T-helper 9 cell (primary cell): ENCODE measurements at places on chromosomes 5 and 9.

DNA sequence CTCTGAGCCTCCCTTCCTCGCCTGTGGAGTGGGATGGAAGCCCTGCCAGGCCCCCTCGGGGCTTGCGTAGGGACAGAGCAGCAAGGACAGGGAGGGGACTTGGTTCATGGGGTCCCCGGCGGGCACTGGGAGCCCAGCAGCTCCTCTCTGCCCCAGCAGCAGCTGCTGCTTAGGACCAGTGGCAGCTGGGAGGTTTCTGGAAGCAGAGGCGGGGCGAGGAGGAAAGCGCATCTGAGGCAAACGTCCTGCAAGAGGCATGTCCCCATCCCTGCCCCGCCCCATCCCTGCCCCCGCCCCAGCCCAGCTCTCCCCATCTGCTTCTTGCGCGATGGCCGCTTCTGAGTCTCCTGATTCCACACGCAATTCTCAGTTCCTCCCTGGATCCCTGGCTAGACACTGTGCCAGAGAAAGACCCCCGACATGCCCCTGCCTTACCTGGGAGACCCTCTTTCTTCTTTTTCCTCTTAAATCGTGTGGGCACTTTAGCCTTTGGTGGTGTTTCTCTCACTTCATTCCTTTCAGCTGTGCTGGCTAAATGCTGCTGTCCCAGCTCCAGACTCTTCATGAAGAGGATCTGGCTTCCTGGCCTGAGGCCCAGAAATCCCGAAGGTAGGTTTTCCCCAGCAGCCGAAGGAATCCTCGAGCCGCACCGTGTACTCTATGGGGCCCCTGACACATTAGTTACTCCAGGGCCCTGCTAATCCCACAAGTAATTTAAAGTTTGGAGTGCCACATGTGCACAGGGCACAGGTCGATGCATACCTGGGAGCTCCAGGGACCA is 4.4 kb upstream of the OR2S2 start:
- no peak for DNase-seq

DNA sequence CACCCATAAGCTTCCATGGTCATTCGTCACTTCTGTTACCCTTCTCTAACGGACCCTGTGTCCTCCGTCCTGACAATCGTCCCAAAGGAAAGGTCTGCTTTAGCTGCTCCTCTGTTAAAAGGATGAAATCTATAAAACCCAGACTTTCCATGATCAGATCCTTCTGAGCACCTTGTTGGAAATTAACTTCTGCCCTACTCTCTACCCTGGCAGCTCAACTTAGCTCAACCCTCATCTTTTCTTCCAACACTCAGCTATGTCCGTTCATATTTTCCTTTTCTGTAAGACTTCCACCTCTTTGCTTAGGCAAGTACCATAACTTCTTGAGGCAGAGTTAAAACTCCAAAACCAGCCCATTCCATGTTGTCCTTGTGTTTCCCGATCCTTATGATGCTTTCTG is 205.4 kb downstream of the SPATA31A6 start:
- DNase-seq: no peak

DNA sequence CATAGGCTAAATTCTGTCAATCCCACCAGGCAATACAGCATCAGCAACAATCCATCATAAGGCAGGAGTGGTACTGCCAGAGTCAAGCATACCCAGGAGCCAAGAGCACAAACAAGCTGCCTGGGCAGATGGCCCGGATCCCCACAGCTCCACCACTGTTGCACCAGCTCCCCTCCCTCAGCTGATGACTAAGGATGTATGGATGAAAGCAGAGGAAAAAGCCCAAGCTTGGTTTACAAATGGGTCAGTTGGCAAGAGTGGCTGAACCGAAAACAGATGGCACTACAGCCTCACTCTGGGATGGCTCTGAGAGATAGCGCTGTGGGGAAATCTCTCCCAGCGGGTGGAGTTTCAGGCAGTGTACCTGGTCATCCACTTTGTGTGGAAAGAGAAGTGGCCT is 29.4 kb downstream of the DROSHA start:
- no peak for DNase-seq

DNA sequence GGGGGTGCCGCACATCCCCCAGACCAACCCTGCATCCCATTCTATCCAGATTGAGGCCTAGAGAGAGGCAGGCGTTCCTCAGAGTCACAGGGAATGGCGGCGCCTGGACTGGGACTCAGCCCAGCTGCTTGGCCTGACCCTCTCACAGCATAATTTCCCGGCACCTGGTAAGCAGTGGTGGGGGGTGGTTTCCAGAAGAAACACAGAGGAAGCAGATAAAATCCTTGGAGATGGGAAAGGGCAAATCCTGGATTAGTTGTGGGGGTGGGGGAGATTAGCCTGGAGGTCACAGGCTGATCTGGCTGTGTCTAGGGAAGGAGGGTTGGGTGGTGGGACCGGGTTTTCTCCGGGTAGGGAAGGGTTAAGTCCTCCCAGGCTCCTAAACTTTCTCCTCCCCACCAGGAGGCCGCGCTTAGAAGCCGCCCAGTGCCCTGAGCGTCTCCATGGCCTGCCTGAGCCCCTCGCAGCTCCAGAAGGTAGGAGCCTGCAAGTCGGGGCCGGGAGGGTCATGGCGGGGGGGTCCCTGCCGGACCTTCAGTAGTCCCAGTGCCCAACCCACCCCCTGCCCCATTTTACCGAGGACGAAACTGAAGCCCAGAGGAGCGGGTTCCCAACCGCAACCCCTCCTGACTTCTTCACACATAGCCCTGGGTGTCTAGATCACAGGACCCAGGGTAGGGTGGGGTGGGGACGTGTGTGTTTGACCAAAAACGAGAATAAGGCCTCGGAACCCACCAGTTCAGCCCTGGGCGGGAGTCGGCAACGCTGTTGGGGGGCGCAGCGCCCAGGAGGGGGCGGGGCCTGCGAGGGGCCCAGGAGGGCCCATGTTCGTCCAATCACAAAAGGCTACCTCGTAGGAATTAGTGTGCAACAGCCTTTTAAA is 1.3 kb downstream of the PHYHD1 start:
- DNase-seq: no peak

DNA sequence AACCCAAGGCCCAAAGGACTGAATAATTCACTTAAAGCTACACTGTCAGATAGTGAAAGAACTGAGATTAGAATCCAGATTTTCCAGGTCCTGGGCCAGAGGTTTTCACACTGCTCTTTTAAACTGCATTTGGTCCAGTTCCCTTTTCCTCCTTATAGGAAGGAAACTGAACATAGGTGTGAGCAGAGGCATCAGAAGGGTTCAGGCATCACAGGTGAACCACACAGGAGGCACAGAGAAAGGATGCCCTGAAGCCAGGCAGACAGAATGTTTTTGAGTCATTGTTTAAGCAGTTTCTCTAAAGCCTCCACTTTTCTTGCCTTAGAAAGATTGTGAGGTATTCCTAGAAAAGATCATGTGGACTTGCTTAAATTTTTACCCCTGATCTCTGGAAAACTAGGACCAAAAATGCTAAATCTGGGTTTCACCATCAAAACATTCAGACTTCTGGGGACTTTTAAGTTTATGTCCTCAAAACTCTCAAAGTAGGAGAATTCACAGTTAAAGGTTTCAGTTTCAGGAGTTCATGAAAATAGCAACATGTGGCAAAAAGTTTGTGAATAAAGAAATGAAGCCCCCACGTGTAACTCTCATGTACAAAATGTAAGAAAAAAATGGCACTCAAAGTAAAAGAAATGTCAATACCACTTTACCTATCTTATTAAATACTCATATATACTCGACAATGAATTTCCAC is 386.1 kb downstream of the NTRK2 start:
- DNase-seq: no peak

GRCh38 chr5:106195679-106196474 is 1474.9 kb downstream of the EFNA5 start:
- no peak for DNase-seq

- no peak for DNase-seq
Measured at GRCh38 chr5:175853573-175854230, 17.7 kb upstream of the CPLX2 start.

GRCh38 chr5:78915170-78915569 is 69.9 kb downstream of the ARSB start:
- no peak for DNase-seq

GRCh38 chr5:124210111-124210910 is 536.1 kb downstream of the ZNF608 start:
- no peak for DNase-seq

GRCh38 chr9:34536685-34537084 is 13.9 kb upstream of the ENHO start:
- no peak for DNase-seq

- DNase-seq: peak; percentile 57
Measured at GRCh38 chr5:159341906-159342310, 11.6 kb upstream of the IL12B start.

DNA sequence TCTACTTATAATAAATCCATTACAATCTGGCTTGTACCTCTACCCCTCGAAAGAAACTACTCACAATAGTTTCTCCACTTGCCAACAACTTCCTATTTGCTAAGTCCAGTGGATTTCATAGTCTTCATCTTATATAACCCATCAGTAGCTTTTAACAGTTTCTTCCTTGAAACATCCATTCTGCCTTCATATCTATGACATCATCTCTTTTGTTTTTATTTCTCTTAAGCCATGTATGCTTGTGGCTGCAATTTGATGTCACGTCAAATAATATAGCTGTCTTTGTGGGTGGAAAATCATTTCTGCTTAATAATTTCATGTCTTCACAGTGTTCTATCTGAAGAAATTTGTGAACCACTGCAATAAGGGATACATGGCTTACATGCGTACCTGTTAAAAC is 77.5 kb upstream of the GRHPR start:
- no peak for DNase-seq

GRCh38 chr9:20208961-20209371 is 413.3 kb downstream of the MLLT3 start:
- no peak for DNase-seq

DNA sequence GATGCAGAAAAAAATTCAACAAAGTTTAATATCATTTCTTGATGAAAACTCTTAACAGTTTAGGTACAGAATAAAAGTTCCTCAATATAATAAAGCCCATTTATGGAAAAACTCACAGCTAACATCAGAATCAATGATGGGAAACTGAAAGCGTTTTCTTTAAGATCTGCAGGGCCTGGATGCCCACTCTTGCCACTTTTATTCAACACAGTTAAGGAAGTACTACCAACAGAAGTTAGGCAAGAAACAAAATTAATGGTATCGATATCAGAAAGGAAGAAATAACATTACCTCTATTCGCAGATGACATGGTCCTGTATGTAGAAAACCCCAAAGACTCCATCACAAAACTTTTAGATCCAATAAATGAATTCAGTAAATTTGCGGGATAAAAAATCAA is 542.4 kb upstream of the RGMB start:
- DNase-seq: no peak

GRCh38 chr5:52867809-52868208 is 80.1 kb downstream of the ITGA1 start:
- DNase-seq: no peak

- no peak for DNase-seq
Measured at GRCh38 chr5:92687821-92688722, 892.9 kb downstream of the NR2F1-AS1 start.

GRCh38 chr5:124289641-124290311 is 456.7 kb downstream of the ZNF608 start:
- no peak for DNase-seq

GRCh38 chr5:3010301-3010952 is 258.9 kb upstream of the IRX2 start:
- DNase-seq: no peak

GRCh38 chr9:90840696-90841095 is 39.1 kb downstream of the SYK start:
- no peak for DNase-seq

DNA sequence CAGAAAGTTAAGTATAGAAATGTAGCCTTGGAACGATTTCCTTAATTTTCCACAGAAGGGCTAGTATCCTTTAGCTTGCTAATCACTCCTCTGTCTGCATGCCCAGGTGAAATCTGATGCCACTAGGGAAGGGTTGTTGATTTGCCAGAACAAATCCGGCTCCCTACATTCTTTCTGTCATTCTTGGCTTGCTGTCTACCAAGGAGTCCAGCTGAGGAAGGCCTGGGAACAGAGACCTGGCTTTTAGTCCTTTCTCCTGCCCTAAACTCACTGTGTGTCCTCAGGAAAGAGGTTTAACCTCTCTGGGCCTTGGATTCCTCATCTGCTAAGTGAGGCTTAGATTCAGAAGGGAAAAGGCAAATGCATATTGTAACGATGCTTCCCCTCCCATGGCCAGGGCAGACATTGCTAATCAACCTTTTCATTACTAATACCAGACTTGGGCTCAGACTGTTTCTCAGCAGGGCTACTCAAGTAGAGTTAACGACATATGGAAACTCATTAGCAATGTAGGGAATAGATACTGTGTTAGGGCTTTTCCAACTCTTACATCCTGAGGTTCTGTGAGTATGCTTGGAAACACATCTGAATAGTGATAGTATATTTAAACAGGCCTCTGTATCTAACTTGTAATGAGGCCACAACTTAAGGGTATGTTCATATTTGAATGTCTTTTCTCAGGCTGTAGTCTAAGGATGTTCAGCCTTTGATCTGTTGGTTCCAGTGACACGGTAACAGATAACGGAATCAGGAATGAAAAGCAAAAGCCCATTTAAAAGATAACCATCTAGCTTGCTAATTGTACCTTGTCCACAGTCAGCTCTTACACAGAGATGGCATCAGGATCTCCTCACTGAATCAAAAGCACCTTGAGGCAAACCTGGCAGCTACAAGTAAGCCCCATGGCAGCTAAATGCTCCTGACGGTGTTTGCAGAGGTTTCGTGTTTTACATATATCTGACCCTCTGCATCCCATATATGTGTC is 4.1 kb downstream of the GALNT10 start:
- DNase-seq: no peak

DNA sequence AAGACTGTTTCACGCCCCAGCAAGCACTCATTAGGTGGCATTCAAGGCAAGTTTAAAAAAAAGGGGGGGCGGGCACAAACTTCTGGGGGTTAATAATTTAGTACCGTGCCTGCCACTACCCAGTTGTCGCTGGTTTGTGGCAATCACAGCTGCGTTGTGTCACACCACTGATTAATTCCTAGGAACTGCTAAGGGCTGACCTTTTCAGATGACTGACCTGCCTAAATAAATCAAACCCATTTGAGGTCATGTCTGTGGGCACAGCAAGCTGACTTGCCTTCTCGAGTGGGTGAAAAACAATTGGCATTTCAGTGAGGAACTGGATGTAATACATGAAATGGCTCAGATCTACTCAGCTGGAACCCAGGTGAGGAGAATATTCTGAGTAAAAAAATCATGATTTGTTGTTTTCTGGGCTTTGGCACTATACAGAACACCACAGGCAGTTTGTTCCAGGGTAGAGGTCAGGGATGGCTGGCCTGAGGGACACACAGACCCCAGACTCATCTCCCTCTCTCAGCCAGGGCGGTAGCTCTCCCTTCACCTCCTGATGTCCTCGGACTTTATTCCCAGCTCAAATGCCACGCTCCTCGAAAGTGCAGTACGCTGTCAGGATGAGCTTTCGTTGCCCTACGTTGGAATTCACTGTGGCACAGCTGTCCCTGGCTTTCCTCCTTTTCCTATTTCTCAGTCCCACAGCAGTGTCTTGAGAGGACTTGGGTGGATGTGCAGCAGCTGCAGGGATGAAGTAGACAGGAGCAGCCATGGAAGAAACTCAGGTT is 15.5 kb upstream of the MGAT1 start:
- DNase-seq: no peak
